Pulmonary artery endothelial cell (primary cell): ENCODE measurements at places on chromosomes 6 and 20. TPM values are rescaled to one million over a fixed set of nuclear protein-coding genes. Genes with fewer than 3 reads are reported as not detected.

GRCh38 chr6:76940191-76940590, 523.1 kb downstream of the HTR1B start:
- DNase-seq: no peak

- DNase-seq: no peak
Measured at GRCh38 chr6:167502471-167502870, 177.6 kb downstream of the TTLL2 start.

- DNase-seq: no peak
Measured at GRCh38 chr6:33926451-33926850, 122.6 kb upstream of the MLN start.

The ABHD16A gene
- 37.3 and 65.3 TPM in 2 replicates for total RNA-seq

The MRPS18A gene
- total RNA-seq: 44.4 and 55.3 TPM in 2 replicates
